Daoy (cell line): ENCODE measurements at places on chromosomes 3 and 15. TPM values are rescaled to one million over a fixed set of nuclear protein-coding genes. Genes with fewer than 3 reads are reported as not detected.

Gene ABHD14A
- 1.9 and 10.5 TPM in 2 replicates for total RNA-seq

Gene SLC38A3
- not detected in 2 replicates for total RNA-seq

Gene GOLGA6B
- total RNA-seq = not detected in 2 replicates

Gene MINAR1
- 0.48 and 1.3 TPM in 2 replicates for total RNA-seq

Gene IGDCC3
- not detected in 2 replicates for total RNA-seq

Gene PARP15
- under 0.01 TPM in 1 of 2 replicates, not detected in the other for total RNA-seq

Gene CLDN16
- 0.21 and 0.74 TPM in 2 replicates for total RNA-seq

Gene MYO5A
- 57.4 and 60.8 TPM in 2 replicates for total RNA-seq
